Astrocyte of the hippocampus (primary cell): ENCODE measurements at places on chromosomes 4 and X.

GRCh38 chrX:77967631-77968030 is 1.8 kb downstream of the PGAM4 start:
- no peak for DNase-seq

DNA sequence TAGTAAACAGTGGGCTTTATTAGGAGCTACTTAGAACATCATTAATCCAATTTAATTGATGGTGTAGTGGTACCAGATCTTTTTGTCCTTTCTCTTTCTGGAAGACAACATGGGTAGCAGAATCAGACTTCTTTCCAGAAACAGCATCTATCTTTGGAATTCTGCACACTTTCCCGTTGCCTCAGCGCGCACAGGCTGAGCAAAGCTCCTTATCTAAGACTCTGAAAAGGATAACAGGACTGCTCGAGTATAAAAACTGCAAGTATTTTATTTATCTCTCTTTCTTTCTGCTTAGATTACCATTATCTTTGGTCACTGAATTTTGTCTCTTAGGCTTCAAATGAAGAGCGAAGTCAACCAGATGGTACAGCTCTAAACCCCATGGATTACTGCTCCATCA is 191.7 kb downstream of the DHX15 start:
- DNase-seq: no peak

DNA sequence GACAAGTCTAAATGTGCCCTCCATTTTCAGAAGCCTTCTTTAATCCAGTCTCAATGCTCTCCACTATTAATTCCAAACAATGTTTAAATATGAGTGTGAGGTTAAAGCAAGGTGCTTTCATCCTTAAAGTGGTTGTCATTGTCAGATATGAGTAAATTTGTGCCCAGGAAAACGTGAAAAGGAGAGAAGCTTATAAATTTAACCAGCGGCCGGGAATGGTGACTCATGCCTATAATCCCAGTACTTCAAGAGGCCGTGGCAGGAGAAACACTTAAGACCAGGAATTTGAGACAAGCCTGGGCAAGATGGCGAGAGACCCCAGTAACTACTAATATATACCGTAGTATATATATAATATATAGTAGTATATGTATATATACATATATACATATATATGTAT is 270.0 kb downstream of the ARHGAP24 start:
- DNase-seq: peak; percentile 73

DNA sequence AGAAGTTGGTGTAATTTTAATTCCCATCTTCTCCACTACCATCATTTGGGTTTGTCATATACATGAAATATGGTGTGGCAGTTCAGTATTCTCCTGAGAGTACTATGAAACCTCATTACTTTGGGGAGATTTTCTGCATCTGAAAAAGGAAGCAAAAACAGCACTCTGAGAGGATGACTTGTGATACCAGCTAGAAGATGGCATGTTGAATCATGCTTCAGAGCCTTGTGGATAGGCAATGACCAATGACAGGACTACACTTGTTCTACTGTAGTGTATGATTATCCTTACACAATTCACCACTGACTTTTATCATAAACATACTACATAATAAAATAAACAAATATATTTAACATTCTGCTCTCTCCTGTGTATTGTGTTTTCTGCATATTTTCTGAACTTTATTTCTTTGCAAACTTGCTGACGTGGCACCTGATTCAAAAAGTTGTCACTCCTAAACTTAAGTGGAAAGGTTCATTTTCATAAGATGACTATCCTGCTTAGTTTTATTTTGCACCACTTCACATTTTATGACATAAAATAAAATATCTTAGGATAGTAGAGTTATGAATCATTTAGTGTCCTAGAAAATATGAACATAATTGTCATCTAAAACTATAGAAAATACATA is 991.3 kb downstream of the FSTL5 start:
- DNase-seq: no peak

GRCh38 chrX:85004255-85004654 is 578 bp downstream of the APOOL start:
- peak; percentile 29 for DNase-seq
